ENCODE measurements at places on chromosomes 5 and 9. TPM values are rescaled to one million over a fixed set of nuclear protein-coding genes. Genes with fewer than 3 reads are reported as not detected.

DNA sequence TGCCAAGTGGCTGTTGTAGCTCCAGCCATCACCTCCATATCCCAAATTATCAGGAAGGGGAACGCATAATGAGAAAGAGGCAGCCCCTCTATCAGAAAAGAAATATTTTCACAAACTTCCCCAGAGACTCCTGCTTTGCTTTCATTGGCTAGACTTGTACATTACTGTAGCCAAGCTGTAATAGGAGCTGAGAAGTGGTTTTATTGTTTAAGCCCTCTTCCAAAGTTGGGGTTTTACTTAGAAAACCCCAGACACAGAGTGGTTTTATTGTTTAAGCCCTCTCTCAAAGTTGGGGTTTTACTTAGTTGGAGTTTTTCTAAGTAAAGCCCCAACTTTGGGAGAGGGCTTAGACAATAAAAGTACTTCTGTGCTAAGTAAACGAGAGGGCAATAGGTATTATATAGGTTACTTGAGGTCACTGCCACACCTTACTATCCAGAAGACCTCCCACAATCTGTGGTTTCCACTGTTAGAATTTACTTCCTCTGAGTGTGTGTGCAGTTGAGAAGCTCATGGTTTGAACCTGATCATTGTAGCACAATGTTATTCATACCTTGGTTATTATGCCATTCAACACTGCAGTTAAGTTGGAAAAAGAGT is 215.7 kb upstream of the OTULINL start:
- H3K27me3 ChIP-seq: no peaks in the 10 kb centered on the region
- no peak overlapping the region for H3K27ac ChIP-seq
- no peaks in the 10 kb centered on the region for H3K36me3 ChIP-seq
- no peak overlapping the region for H3K4me3 ChIP-seq
- no peak for DNase-seq

- peaks cover 13% of the 10 kb centered on the region for H3K27me3 ChIP-seq
- no peak overlapping the region for H3K27ac ChIP-seq
- no peak for DNase-seq
- H3K4me1 ChIP-seq: no peaks in the 10 kb centered on the region
- no peaks in the 10 kb centered on the region for H3K36me3 ChIP-seq
- H3K4me3 ChIP-seq: no peak overlapping the region
Observed at GRCh38 chr9:36902080-36902716, 131.9 kb downstream of the PAX5 start.

Gene PCDHGA4
- total RNA-seq: 0.11 TPM

DNA sequence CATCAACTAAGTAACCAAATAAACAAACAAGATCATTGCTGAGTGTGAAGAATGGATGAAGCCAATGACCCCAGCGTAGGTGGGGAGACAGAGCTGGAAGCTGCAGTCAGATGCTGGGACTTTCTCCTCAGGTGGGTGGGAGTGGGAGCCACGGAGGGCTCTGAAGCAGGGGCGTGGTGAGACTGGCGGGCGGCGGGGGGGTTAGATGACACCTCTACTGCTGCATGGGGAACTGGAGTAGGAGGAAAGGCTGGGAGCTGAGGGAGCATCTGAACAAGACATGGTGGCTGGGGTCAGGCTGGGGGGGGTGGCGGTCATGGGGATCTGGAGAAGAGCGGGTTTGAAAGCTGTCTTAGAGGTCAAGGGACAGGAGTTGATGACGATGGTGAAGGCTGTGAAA is 193.8 kb downstream of the C9orf50 start:
- no peak overlapping the region for H3K4me3 ChIP-seq
- no peak for DNase-seq
- H3K36me3 ChIP-seq: no peaks in the 10 kb centered on the region
- H3K27ac ChIP-seq: no peak overlapping the region
- peaks cover 9% of the 10 kb centered on the region for H3K4me1 ChIP-seq

DNA sequence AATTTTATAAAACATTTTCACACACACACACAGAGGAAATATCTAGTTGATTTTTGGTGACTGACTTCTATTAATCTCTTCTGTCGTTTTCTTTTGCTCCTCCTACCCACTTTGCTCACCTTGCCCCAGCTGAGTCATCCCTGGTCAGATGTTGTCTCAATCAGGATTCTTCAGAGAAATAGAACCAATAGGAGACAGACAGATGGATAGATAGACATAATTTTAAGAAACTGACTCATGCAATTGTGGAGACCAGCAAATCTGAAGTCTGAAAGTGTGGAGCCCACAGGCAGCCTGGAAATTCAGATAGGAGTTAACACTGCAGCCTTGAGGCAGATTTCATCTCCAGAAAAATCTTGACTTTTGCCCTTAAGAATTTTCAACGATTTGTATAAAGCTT is 37.0 kb upstream of the PIK3R1 start:
- H3K4me3 ChIP-seq: no peak overlapping the region
- peaks cover 2% of the 10 kb centered on the region for H3K4me1 ChIP-seq
- no peaks in the 10 kb centered on the region for H3K36me3 ChIP-seq
- no peaks in the 10 kb centered on the region for H3K27me3 ChIP-seq
- no peak overlapping the region for H3K27ac ChIP-seq
- peak; percentile 29 for DNase-seq

Gene SPATA31D4
- not detected for total RNA-seq

- H3K27ac ChIP-seq: no peak overlapping the region
- peaks cover 22% of the 10 kb centered on the region for H3K4me1 ChIP-seq
- H3K36me3 ChIP-seq: peaks cover 22% of the 10 kb centered on the region
Observed at GRCh38 chr5:171893290-171893886, 107.8 kb downstream of the SMIM23 start.

- no peak overlapping the region for H3K4me3 ChIP-seq
- H3K4me1 ChIP-seq: no peaks in the 10 kb centered on the region
- DNase-seq: no peak
- H3K27ac ChIP-seq: no peak overlapping the region
Observed at GRCh38 chr5:42301349-42301748, 121.9 kb upstream of the GHR start.

GRCh38 chr9:33443464-33444154 is 3.8 kb downstream of the AQP3 start:
- H3K36me3 ChIP-seq: peaks cover 4% of the 10 kb centered on the region
- DNase-seq: no peak
- H3K4me3 ChIP-seq: no peak overlapping the region

- peaks cover 6% of the 10 kb centered on the region for H3K4me1 ChIP-seq
- no peaks in the 10 kb centered on the region for H3K27me3 ChIP-seq
- H3K36me3 ChIP-seq: peaks cover 76% of the 10 kb centered on the region
- H3K27ac ChIP-seq: peak overlapping the region; percentile 42
- no peak overlapping the region for H3K4me3 ChIP-seq
- no peak for DNase-seq
Observed at GRCh38 chr9:92247981-92248380, 45.5 kb downstream of the IARS1 start.

Gene SHC3
- total RNA-seq: not detected

Gene FABP6
- not detected for total RNA-seq

GRCh38 chr5:53923961-53924360 is 363.5 kb downstream of the NDUFS4 start:
- H3K27ac ChIP-seq: no peak overlapping the region
- no peaks in the 10 kb centered on the region for H3K36me3 ChIP-seq
- no peaks in the 10 kb centered on the region for H3K27me3 ChIP-seq
- no peak for DNase-seq
- H3K4me1 ChIP-seq: no peaks in the 10 kb centered on the region

Gene PCDHB9
- not detected for total RNA-seq

GRCh38 chr5:150651382-150651781 is 9.7 kb upstream of the MYOZ3 start:
- no peak overlapping the region for H3K27ac ChIP-seq
- H3K4me3 ChIP-seq: no peak overlapping the region
- DNase-seq: no peak
- H3K4me1 ChIP-seq: no peaks in the 10 kb centered on the region
- H3K36me3 ChIP-seq: no peaks in the 10 kb centered on the region
- no peaks in the 10 kb centered on the region for H3K27me3 ChIP-seq

DNA sequence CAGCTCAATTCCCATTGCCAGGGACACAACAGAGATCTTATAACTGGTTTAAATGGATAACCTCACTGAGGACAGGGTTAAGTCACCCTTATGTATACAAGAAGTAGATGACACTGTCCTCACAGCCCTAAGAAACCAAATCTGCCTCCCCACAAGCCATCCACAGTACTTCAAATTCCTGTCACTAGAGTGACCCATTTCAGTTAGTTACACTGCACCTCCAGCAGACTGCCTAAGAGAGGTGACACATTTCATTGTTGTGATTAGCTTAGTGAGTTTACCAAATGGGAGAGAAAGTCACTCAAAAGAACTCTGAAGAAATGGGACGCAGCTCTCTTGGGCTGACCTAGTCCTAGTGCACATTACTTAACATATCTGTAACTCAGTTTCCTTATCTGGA is 53.6 kb upstream of the HTR1A start:
- DNase-seq: no peak
- no peak overlapping the region for H3K27ac ChIP-seq
- H3K4me1 ChIP-seq: no peaks in the 10 kb centered on the region
- H3K4me3 ChIP-seq: no peak overlapping the region
- H3K36me3 ChIP-seq: no peaks in the 10 kb centered on the region

DNA sequence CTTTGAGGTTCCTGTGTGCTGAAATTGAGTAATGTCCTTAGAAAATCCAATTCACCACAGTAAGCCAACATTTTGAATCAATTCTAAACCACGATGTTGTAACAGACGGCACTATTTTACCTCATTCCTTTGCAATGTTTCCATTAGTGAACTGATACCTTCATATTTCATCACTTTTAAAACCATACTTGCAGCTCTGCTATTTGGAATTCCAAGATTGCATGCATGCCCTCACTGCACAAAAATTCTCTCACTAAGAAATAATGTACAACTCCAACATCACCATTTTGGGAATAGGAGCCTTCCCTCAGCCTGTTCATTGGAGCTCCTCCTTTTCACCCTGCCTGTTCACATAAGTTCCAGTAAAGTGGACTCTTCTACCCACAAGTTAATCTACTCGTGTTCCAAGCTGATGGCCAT is 74.8 kb upstream of the TGFBR1 start:
- no peak overlapping the region for H3K4me3 ChIP-seq
- no peaks in the 10 kb centered on the region for H3K36me3 ChIP-seq
- H3K27ac ChIP-seq: no peak overlapping the region
- H3K4me1 ChIP-seq: peaks cover 18% of the 10 kb centered on the region
- H3K27me3 ChIP-seq: no peaks in the 10 kb centered on the region

GRCh38 chr5:35990941-35991611 is at the start of gene UGT3A1:
UGT3A1 (minus strand) TSS chr5:35991390; CDS start chr5:35991240, 150 bp downstream.
- no peaks in the 10 kb centered on the region for H3K36me3 ChIP-seq
- H3K4me3 ChIP-seq: no peak within 1 kb of the TSS
- no peak within 1 kb of the TSS for H3K27ac ChIP-seq
- no peak for DNase-seq

- no peak overlapping the region for H3K27ac ChIP-seq
- H3K27me3 ChIP-seq: no peaks in the 10 kb centered on the region
- no peaks in the 10 kb centered on the region for H3K36me3 ChIP-seq
- DNase-seq: no peak
- H3K4me1 ChIP-seq: no peaks in the 10 kb centered on the region
Observed at GRCh38 chr5:129245489-129245888, 150.9 kb downstream of the ISOC1 start.

DNA sequence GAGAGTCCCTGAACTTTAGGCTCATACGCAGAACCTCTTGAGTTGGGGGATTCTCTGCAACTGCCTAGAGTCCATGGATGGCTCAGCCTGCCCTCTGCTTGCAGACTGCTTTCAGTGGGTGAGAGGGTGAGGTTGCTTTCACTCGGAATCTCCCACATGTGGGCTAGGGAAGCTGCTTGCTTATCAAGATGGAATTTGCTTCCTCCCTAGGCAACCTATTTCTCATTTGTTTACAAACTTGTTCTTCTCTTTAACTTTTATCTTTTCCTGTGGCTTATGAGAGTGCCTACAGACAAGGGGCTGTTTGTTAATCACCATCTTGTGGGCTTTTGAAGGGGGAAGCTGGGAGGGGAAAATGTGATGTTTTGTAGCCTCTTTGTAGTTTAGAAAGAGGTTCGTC is 10.0 kb downstream of the TLE4 start:
- H3K4me1 ChIP-seq: peaks cover 80% of the 10 kb centered on the region
- H3K36me3 ChIP-seq: peaks cover 13% of the 10 kb centered on the region
- H3K27ac ChIP-seq: peak overlapping the region; percentile 70
- peak overlapping the region; percentile 60 for H3K4me3 ChIP-seq
- H3K27me3 ChIP-seq: no peaks in the 10 kb centered on the region

Gene SPATA31E1
- total RNA-seq: not detected

DNA sequence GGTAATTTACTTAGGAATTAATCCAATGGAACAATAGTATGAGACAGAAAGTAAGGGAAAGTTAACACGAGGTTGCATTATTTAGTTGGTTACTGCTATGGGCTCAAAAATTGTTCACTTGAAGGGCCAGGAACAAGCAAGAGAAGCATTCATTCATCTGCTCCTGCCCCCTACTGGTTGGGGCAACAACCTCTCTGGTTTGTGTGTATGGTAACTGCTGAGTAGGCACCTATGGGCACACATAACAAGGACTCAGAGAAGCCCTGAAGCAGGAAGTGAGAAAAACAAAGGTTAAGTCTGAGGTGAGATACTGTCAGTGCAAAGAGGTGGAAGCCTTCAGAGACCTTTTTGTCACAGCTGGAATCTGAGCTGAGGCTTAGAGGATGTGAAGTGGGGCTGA is 34.4 kb upstream of the RANBP6 start:
- H3K4me3 ChIP-seq: no peak overlapping the region
- H3K4me1 ChIP-seq: peaks cover 5% of the 10 kb centered on the region
- H3K27me3 ChIP-seq: peaks cover 6% of the 10 kb centered on the region
- H3K27ac ChIP-seq: peak overlapping the region; percentile 52

- DNase-seq: no peak
- no peak overlapping the region for H3K27ac ChIP-seq
- no peaks in the 10 kb centered on the region for H3K27me3 ChIP-seq
- peaks cover 14% of the 10 kb centered on the region for H3K4me1 ChIP-seq
- peaks cover 5% of the 10 kb centered on the region for H3K36me3 ChIP-seq
Observed at GRCh38 chr5:1505506-1506241, 18.1 kb downstream of the LPCAT1 start.

DNA sequence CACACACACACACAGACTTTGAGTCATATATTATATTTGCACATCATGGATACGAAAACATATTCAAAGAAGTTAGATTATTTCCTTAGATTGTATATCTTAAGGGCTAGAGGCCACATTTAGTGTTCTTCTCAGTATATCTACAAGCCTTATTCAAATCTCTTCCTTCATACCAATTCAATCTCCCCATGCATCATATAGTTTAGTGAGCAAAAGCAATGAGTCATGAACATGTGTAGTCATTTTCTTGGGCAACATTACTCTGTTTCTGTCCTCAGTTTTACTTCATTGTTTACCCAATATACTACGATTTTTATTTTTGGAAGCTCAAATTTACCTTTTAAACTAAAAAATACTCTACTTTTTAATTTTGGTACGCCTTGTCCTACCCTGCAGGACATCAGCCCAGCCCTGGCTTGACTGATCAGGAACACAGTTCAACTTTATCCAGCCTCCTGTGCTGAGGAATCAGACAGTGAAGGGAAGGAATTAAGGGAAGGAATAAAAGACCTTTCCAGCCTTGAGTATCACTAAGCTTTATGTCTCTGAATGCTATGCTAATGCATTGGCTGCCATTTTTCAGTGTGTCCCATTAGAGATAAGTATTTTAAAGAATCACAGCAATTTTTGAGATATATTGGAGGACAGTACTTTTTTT is 101.7 kb upstream of the FST start:
- H3K4me3 ChIP-seq: no peak overlapping the region
- H3K27ac ChIP-seq: no peak overlapping the region
- H3K27me3 ChIP-seq: peaks cover 5% of the 10 kb centered on the region

Measured in activated CD4-positive, alpha-beta T cell treated with anti-CD3 and anti-CD28 coated beads for 36 hours (primary cell).